ENCODE measurements at places on chromosomes 2 and 18.

DNA sequence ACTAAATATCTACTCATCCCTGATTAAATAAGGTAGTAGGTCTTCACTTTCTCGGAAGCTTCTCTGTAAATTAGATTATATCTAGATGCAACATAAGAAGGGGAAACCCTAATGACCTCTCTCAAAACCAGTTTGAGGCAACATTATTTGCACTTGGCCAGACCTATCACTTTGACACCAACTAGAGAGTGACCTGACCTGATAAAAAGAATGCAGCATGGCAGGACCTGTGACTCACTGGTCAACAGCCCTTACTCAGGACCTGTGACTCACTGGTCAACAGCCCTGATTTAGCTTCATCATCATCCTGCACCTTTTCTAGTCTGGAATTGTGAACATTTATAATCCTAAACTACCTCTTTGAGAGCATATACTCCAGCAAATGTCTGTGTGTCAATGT lies 1957.7 kb upstream of the CELF4 start:
- DNase-seq: no peak

- no peak for DNase-seq
Observed at GRCh38 chr2:96550787-96551604, 14.4 kb downstream of the ARID5A start.

DNA sequence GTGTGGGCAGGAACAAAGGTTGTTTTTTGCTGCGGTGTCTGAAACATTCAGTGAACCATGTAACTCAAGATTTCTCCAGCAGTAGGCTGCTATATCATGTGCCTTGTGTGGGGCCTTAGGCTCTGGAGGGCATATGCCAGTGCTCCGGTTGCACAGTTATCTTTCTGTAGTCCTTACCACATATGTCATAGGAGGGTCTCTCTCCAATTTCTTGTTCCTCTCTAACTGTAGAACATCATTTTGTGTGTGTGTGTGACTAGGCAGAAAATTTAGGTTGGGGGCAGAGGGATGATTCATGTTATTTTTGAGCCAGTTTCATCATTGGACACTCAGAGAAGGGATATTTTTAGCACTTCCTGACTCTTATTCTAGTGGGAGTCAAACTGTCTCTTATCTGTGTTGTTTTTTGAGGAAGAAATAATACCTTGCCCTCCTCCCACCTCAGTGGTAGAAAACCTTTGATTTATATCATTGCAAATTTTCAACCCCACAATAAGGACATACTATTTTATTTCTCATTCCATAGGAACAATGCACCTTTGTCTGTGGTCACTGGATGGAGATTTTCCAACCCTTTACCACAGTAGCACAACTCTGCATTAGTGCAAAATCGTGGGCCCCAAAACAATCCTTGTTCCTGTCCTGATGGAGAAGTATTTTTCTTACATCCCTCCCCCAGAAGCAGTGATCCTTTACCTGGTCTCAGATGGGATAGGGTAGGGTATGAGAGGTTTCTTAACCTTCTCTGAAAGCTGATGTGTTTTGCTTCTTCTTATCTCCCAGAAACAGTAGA lies 113.9 kb downstream of the CCDC74A start:
- no peak for DNase-seq

DNA sequence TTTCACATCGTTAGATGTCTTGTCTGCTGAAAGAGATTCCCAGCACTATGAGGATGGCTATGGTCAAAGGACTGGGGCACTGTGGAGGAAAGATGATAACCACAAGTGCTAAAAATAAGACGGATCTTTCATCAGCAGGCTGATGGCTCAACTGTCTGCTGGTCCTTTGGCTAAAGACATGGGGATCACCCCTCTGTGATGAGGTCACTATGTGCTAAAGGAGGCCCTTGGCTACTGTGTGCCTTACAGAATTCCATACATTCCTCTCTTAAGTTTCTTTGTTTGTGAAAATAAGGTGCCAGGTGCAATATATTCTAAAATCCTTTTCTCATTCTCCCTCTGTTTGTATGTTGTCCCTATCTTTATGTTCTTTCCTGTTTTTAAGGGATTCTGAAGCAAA lies 39.7 kb upstream of the LYPD6 start:
- DNase-seq: no peak

- DNase-seq: no peak
Observed at GRCh38 chr2:57460396-57461276, 586.0 kb upstream of the VRK2 start.

GRCh38 chr2:75320898-75321598 lies 121.7 kb upstream of the TACR1 start:
- DNase-seq: no peak

GRCh38 chr2:40120026-40120425 lies 331.9 kb downstream of the SLC8A1 start:
- no peak for DNase-seq

Data from esophagus squamous epithelium (tissue), 5 donors.